ENCODE measurements at places on chromosomes 1 and 21. TPM values are rescaled to one million over a fixed set of nuclear protein-coding genes. Genes with fewer than 3 reads are reported as not detected.

The NMNAT1 gene
- 9.2 TPM for total RNA-seq

DNA sequence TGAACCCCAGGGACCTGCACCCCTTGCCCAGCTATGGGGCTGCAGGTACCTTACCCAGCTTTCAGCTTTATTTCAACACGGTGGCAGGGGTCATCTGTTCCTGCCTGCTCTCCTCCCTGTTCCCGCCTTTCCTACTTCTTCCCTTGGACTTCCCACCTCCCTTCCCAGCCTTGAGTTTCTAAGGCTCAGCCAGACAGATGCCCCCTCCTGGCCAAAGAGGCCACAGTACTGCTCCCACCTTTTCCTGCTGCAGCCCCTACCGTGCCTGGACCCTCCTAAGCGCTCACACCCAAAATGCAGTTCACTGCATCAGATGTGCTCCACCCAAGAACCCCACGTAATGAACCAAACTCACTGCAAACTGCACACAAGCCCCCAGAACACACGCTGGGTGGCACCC lies 7.7 kb downstream of the NOC2L start:
- no peaks in the 10 kb centered on the region for H3K4me1 ChIP-seq
- H3K27me3 ChIP-seq = no peaks in the 10 kb centered on the region
- H3K4me3 ChIP-seq = no peak overlapping the region
- DNase-seq = no peak

DNA sequence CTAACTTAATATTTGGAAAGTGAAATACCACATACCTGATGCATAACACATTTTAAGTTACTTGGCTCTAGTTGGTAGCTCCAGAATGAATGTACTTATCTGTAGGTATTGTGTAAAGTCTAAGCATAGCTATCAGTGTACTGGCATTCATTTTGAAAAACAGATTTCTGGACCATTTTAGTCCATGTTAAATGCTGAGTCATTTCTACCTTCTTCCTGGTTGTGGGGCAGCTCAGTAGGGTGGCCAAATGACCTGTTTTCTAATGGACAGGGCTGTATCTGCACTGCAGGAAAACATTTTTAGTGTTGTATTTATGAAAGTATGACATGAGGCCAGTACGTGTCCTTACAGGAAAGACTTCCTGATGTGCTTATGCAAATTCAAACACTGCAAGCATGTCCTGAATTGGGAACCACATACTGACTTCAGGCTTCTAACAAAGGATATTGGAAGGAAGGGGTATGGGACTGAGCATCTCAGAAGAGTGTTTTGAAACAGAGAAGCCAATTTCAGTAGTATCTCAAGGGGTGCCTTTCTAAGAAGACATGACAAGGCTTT lies 300.3 kb upstream of the B3GALT2 start:
- no peaks in the 10 kb centered on the region for H3K4me1 ChIP-seq
- no peak for DNase-seq
- H3K36me3 ChIP-seq = no peaks in the 10 kb centered on the region
- H3K4me3 ChIP-seq = no peak overlapping the region
- no peaks in the 10 kb centered on the region for H3K27me3 ChIP-seq

- no peak overlapping the region for H3K4me3 ChIP-seq
- peaks cover 8% of the 10 kb centered on the region for H3K4me1 ChIP-seq
- H3K27me3 ChIP-seq = no peaks in the 10 kb centered on the region
- H3K36me3 ChIP-seq = no peaks in the 10 kb centered on the region
- no peak for DNase-seq
- no peak overlapping the region for H3K27ac ChIP-seq
These were observed 25.2 kb downstream of the GPR137B start for GRCh38 chr1:236167578-236167977.

- DNase-seq = no peak
- H3K4me1 ChIP-seq = peaks cover 4% of the 10 kb centered on the region
- H3K27me3 ChIP-seq = no peaks in the 10 kb centered on the region
- no peak overlapping the region for H3K27ac ChIP-seq
- H3K36me3 ChIP-seq = no peaks in the 10 kb centered on the region
- no peak overlapping the region for H3K4me3 ChIP-seq
These were observed 14.1 kb upstream of the KIAA1614 start for GRCh38 chr1:180898441-180899219.

DNA sequence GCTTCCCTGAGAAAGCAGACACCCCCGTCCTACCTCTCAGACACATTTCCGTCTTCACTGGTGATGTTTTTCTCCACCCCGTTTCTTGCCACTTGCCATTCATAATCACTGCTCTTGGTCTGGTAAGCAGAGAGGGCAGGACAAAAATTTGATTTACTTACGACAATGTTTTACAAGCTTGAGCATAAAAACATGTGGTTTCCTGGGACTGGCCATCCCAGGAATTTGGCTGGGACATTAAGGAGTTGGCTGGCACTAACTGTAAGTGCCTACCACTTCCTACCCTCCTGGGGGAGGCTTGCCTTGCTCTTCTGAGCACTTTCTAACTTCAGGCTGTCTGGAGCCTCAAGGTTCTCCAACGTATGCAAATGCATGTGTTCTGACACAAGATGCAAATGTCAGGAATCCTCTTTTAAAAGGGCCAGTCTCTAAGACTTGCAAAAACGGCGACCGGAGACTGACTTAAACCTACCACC lies 24.2 kb downstream of the ZBTB18 start:
- no peak for DNase-seq
- no peak overlapping the region for H3K27ac ChIP-seq
- no peaks in the 10 kb centered on the region for H3K36me3 ChIP-seq
- no peak overlapping the region for H3K4me3 ChIP-seq
- no peaks in the 10 kb centered on the region for H3K4me1 ChIP-seq
- peaks cover 7% of the 10 kb centered on the region for H3K27me3 ChIP-seq

Data from lower lobe of right lung (tissue), 2 donors.